ENCODE measurements at places on chromosomes 5 and 9. TPM values are rescaled to one million over a fixed set of nuclear protein-coding genes. Genes with fewer than 3 reads are reported as not detected.

SPOUT1 gene
- total RNA-seq, result 104 TPM

PPP2R2B gene
- 17.0 TPM for total RNA-seq

LHX3 gene
- total RNA-seq, result not detected

PRRC2B gene
- total RNA-seq, result 293 TPM

GLRA1 gene
- not detected for total RNA-seq

TMEM174 gene
- not detected for total RNA-seq

Data from activated CD8-positive, alpha-beta memory T cell treated with anti-CD3 and anti-CD28 coated beads, Interleukin-2, amount 10 ng/mL, durations not matched to agents 7 days and 5 days (primary cell).